ENCODE measurements at places on chromosomes 1 and 21. TPM values are rescaled to one million over a fixed set of nuclear protein-coding genes. Genes with fewer than 3 reads are reported as not detected.

CXADR gene
- polyA plus RNA-seq, result not detected

NBPF20 gene
- 0.41 TPM for polyA plus RNA-seq

CD5L gene
- polyA plus RNA-seq, result not detected

FCRL2 gene
- 52.3 TPM for polyA plus RNA-seq

HTR6 gene
- polyA plus RNA-seq, result not detected

LCE3D gene
- not detected for polyA plus RNA-seq

RPF1 gene
- polyA plus RNA-seq, result 55.2 TPM

PLA2G2F gene
- not detected for polyA plus RNA-seq

RGS4 gene
- not detected for polyA plus RNA-seq

LZIC gene
- polyA plus RNA-seq, result 30.0 TPM
